ENCODE measurements at places on chromosomes 6 and 20.
A peak's percentile ranks its signal among the peaks of the same experiment; 100 is the strongest.

DNA sequence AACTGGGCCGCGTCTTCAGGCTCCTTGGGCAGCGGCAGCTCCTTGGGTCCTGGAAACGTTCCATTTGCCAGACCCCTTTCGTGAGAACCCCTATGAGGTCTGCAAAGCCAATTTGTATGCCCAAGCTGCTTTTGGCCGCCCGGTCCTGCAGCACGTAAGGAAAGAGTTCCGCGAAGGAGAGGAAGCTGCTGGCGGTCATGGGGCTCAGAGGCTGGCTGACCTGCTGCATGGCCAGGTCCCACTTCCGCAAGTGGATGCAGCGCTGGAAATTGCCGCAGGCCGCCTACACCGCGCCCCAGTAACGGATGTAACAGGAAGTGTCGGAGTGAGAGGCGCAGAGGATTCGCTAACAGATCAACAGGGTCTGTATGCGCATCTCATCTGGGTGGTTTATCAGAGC is 18.8 kb downstream of the RFPL4B start:
- DNase-seq = no peak

GRCh38 chr6:151073146-151073545 is 166.6 kb upstream of the AKAP12 start:
- DNase-seq = no peak

GRCh38 chr20:64025101-64025825 is 10.7 kb upstream of the C20orf204 start:
- no peak for DNase-seq

DNA sequence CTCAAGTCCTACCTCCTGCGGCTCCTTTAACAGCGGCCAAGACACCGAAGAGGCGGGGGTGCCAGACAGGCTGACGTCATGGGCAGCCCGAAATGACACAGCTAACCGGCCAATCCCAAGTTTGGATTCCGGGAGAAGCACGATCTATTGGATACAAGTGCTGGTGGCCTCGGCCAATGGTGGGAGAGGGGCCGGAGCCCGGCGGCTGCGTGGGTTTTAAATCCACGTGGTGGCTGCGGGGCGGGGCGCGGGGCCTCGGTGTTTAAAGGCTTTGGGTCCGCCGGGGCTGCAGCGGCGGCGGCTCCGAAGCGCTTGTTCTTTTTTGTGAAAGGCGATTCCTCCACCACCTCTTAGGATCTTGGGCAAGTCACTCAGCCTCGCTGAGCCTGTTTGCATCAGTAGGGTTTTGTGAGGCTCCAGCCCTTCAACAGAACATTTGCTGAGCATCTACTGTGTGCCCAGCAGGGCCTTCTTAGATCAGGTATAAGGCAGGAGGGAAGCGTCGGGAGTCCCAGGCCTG is 8.7 kb upstream of the PMEPA1 start:
- DNase-seq = peak; percentile 93

DNA sequence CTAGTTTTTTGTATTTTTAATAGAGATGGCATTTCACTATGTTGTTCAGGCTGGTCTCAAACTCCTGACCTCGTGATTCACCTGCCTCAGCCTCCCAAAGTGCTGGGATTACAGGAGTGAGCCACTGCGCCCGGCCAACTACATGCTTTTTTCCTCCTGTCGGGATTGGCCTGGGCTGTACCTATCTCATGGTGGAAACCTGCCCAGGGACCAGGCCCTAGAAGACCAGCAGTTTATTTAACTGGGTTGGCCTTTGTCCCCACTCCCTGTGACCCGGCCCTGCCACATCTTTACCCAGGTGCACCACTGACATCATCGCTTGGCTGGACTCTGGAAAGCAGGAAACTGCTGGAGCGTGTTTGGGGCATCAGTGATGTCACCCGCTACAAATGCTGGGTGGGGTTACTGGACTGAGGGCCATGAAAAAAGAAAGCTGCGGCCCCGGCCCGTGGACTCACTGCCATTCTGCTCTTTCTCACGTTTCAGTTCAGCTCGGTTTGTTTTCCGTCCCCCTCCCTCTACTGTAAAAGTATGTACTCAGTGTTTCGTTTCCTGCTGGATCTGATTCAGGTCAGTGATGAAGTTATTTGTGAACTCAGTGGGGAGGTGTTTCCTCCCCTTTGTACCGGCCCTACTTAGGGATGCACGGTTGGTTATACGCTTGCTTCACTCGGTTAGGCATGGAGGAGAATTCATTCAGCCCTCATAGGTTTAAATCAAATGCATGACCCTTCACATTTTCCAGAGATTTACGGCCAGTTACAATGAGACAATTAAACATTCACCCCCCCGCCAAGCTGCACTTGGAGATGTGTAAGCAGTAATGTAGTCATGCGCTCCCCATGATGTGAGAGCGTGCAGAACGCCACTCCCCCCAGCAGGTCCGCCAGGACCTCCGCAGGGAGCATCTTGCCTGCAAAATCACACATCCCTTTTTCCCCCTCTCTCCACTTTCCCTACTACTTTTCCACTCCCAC is 179.3 kb downstream of the MTHFD1L start:
- DNase-seq = no peak

DNA sequence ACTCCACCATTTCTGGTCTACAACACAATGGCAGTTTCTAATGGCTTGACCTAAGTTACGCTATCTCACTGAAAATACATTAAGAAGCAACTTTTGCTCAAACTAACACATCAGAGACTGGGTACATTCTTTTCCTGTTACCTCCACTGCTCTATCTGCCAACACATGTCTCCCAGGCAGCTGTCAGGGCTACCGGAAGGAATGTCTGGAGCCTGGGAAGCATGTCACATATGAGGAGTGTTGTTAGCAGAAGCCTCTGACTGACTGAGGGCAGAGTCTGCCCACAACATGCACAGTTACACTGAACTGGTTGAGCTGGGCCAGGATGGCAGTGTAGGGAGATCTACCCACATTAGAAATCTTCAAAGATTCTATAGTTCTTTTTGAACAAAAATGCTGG is 264.5 kb downstream of the KIF16B start:
- DNase-seq = no peak

GRCh38 chr6:77446249-77446648 is 17.0 kb downstream of the HTR1B start:
- DNase-seq = no peak

- no peak for DNase-seq
Measured at GRCh38 chr6:147287869-147288271, 83.7 kb downstream of the STXBP5 start.

GRCh38 chr20:35129647-35130069 is 17.5 kb downstream of the EDEM2 start:
- DNase-seq = no peak

- DNase-seq = peak; percentile 26
Measured at GRCh38 chr6:37024656-37025337, 19.3 kb downstream of the FGD2 start.
